ENCODE measurements at places on chromosomes 5 and 9. TPM values are rescaled to one million over a fixed set of nuclear protein-coding genes. Genes with fewer than 3 reads are reported as not detected.

FGF18 gene
- not detected for total RNA-seq

KCTD16 gene
- total RNA-seq = 0.05 TPM

BTNL9 gene
- 1.4 TPM for total RNA-seq

CCL27 gene
- not detected for total RNA-seq

DNA sequence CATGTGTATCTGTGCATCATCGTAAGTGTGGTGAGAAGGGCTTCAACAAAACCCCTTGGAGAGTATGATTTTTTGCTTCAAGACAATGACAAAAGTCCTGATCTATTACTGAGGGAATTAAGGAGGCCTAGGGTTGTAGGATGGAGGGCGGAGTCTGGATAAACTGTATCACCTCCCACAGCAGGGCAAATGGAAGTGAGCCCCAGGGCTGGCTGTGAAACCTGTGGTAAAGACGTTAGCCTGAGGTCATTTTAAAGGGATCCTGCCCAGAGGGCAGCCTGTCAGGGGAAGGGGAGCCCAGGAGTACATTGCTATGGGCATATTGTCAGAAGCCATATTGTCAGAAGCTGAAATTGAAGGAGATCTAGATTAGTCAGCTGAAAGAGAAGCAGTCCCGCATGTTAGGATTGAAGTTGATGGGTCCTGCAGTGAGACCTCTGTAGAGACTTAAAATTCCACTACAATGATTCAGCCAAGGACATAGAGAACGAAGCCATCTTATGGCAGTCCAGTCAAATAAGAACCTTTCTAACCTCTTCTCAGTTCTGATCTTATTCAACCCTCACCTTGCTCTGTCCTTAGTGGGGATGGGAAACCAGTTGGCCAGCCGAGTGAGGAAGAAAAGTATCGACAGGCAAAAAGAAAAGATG, 26.9 kb downstream of the ADGRV1 start:
- DNase-seq = no peak
- H3K27me3 ChIP-seq = peaks cover 13% of the 10 kb centered on the region
- H3K4me3 ChIP-seq = no peak overlapping the region

DBN1 gene
- total RNA-seq = 4.9 TPM
